ENCODE measurements at places on chromosomes 5 and 9.

- peak; percentile 19 for DNase-seq
Measured at GRCh38 chr5:14326035-14326903, 183.1 kb downstream of the TRIO start.

DNA sequence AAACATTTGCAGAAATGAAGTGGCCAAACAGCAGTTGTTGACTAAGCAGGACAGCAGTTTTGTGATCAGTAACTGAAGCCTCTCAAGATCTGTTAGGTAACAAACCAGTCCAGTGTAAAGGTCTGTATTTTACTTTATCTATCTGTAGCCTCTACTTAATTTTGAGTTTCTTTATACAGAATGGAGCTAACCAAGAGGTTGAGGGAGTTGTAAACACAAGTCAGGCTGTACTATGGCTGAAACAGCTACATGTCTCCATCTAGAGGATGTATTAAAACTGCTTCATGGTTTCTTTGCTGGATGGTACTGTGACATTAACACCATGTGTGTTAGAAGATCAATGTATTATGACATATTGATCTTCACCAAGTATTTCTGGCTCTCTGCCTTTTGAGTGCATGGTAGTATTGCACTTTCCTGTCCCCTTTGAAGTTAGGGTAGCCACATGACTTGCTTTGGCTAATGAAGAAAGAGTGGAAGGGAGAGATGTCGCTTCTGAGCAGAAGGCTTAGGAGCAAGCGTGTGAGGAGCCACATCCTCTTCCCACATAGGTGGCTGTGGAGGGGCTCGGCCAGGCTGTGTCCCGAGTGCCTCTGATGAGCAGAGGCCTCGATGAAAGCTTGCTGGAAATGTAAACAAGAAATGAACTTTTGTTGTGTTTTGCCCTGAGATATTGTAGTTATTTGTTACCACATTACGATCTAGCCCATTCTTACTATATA is 105.6 kb upstream of the PCA3 start:
- peak; percentile 58 for DNase-seq

GRCh38 chr5:15574806-15575325 is 74.9 kb downstream of the FBXL7 start:
- DNase-seq: no peak

DNA sequence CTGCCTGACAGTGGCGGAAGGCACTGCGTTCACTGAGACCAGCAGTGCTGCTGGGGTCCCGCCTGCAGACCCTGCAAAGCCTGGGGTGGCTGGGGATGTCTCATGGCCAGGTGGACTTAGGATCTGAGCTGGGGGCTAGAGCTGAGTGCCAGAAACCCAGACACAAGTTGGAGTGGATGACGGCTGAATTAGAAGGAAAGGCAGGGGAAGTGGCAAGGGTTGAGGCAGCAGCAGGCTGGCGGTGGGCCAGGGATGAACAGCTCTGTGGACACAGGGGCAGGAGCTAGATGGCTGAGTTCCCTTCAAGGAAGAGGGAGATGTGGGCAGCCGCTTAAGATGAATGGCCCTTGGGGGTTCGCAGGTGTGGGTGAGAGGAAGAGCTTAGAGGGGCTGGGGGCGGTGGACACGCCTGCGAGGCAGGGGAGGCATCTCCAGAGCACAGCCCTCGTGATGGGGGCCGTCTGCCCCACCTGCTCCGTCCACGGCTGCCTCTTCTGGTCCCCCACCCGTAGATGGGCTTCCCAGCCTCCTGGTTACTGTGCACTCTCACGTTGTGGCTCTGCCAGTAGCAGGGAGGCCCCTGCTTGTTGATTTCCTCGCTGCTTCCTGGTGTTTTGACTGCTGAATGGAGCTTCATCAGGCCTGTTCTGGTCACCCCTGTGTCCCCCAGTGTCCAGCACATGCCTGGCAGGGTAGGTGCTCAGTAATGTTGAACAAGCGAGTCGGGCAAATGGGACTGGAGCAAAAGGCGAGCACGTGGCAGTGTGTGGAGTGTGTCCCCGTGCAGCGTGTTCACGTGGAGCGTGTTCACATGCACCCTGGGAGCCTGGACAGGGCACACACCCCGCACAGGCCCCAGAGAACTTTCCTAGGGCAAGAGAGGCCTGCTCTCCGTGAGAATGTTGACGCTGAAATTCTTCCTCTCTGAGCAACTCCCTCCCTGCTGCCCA is 168.2 kb downstream of the CACNA1B start:
- DNase-seq: no peak

- no peak for DNase-seq
Measured at GRCh38 chr9:17600962-17601593, 22.2 kb downstream of the SH3GL2 start.
